ENCODE measurements at places on chromosomes 1 and 21.

DNA sequence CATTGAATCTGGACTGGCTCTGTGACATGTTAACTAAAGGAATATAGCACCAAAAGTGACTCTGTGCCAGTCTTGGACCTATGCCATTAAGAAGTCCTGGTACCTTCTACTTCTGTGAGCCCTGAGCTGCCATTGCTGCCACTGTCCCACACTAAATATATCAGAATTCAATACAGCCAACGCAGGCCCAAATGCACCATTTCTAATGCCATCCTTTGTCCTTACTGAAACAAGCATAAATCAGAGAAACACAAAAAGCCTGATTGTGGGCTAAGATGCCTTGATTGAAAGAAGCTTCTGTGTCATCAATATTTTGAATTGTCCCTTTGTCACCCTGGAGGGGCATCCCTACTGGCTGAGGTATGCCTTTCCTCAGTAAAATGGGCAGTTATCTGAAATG, 66.9 kb upstream of the NEK2 start:
- DNase-seq = no peak

DNA sequence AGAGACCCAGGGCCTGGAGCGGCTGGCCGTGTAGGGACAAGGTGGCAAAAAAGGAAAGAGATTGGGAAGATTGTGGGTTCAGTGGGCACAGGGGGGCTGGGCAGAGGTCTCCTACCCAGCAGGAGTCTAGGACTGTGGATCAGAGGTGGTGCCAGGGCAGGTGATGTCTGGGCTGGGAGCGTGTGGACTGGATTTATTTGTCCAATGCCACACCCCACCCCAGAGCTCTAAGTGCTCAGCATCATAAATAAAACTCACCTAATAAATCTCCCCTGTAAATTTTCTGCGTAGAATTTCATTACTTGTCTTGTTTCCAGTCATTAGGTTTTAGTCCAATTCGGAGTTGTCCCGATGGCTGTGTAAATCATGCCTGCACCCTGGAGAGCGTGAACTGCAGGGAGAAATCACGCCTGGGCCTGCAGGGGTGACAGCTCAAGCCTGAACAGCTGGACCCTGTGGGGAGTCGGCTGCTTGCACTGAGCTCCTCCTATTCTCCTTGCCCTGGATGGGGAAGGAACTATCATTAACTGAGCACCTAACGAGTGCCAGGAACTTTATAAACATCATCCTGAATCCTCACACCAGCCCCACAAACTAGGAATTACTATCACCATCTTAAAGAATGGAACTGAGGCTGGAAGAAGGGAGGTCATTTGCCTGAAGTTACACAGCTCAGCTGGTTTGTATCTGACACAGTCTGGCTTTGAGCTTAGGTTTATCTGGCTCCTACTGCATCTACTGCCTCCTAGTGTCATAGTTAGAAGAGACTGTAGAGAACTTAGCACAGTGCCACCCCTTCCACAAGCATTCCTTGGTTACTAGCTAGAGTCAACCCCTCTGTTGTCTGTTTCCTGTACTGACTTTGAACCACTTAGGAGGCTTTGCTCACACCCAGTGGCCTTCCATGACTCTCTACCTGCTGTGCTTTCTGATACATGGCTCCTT, 25.0 kb upstream of the POU3F1 start:
- no peak for DNase-seq

GRCh38 chr1:41906943-41907342, 11.8 kb downstream of the HIVEP3 start:
- DNase-seq = no peak

GRCh38 chr1:175208773-175209492, 16.4 kb upstream of the KIAA0040 start:
- no peak for DNase-seq

DNA sequence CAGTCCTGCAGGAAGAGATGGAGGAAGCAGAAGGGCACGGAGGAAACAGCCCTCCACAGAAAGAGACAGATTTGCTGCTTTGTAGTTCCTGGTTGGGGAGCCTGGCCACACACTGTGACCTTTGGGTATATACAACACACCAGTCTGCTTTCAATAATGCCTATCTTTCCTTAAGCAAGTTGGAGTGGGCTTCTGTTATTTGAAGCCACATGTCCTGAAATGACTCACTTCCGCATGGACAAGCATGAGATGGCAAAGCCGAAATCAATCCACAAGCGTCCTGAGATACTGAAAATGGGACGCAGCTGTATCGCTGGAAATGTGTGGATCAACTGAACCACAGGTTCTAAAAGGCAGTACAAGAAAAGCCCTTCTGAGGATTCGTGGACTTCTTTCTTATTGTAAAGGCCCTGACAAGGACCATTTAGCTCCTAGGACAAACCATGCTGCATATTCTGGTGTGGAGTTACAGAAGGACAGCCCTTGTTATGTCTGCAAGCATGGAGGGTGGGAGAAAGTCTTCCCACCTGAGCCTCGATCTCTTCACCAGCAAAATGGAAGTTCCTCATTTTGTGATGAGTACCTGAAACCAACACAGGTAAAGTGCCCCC, 22.7 kb upstream of the FHAD1 start:
- DNase-seq = no peak

DNA sequence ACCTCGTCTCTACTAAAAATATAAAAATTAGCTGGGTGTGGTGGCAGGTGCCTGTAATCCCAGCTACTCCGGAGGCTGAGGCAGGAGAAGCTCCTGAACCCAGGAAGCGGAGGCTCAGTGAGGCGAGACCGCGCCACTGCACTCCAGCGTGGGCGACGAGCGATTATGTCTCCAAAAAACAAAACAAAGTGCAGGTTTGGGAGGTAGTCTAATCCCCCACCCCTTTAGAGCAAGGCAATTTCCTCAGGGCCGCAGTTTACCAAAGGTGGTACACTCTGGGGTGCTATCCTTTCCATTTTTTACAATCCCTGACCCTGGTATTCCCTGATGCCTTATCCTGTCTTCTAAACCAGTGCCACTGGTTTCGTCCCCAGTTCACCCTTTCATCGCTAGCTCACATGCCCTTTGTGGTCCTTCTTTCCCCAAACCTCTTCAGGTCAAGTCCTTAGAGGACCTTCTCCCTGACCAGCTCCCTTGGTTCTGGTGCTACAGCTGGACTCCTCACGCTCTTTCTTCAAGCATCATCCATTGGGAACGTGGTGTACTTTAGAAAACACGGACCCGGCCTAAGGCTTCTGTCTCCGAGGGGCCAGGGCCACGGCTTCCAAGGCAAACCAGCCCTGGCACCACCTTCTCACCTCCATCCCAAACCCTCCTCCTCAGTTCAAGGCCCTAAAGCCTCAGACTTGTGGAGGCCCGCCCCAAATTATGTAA, 873 bp downstream of the IFT25 start:
- DNase-seq = no peak

GRCh38 chr1:54952950-54953718, 27.3 kb upstream of the TMEM61 start:
- DNase-seq = no peak

DNA sequence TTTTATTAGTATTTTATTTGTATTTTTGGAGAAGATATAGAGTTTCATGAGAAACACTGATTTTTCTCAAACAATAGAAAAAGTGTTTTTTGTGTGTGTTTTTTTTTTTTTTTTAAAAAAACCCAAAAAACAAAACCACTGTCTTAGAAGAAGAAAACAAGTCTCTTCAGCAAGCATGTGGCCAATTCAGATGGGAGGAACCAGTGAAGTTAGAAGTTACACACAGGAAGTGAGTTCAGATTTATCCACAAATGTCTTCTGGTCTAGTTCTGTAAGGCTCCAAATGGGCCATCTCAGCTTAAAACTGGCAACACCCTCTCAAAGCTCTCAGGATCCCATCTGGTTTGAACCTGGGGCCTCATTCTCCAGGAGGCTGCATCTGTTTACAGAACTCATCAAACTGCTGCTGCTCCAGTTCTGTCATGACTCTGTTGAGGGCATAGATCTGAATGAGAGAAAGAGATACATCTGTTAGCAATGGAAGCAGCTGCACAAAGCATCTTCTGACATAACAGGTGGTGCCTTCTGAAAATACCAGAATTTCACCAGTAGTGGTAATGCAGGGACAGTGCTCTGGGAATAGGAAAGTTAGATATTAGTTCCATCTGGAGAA, 9.8 kb upstream of the ERMAP start:
- DNase-seq = no peak

- DNase-seq = no peak
Measured at GRCh38 chr1:91166106-91166712, 144.4 kb upstream of the ZNF644 start.

GRCh38 chr21:26432410-26432809, 140.7 kb downstream of the CYYR1 start:
- no peak for DNase-seq

DNA sequence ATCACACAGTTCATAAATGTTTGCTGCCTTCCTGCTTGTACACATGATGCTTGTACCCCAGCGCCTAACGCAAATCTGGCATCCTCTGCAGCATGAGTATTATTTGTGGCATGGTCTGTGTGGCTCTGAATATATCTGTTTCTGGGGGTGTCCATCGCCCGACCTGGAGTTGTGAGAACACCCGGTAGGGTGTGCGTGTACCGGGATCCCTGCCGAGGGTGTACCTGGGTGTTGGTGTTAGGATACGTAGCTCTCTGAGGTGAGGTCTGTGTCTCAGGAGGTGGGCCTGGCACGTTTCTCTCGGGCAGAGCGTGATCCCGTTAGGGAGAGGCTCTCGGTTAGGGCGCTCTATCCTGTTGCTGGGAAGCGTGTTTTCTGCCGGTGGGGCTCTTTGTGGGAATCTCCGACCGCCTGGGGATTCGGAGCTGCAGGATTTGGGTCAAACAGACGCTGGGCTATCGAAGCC, 10.4 kb upstream of the CDC20 start:
- DNase-seq = no peak

DNA sequence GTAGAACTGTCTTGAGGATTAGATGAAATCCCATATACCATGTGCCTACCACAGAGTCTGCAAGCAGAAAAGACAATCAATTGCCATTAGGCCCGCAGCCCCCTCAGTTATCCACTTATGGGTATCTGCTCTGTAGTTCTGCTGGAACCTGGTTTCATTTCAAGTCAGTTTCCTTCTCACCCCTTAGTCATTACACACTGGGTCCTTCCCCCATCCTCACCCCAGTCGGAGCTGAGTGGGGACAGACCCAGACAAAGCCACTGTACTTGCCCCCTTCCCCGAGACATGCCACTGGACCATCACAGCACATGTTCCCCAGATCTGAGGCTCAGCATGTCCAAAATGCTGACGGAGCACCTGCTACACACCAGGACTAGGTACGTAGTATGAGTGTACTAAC, 21.2 kb downstream of the PGLYRP3 start:
- DNase-seq = no peak

- DNase-seq = no peak
Measured at GRCh38 chr1:217364220-217364619, 266.7 kb downstream of the GPATCH2 start.

DNA sequence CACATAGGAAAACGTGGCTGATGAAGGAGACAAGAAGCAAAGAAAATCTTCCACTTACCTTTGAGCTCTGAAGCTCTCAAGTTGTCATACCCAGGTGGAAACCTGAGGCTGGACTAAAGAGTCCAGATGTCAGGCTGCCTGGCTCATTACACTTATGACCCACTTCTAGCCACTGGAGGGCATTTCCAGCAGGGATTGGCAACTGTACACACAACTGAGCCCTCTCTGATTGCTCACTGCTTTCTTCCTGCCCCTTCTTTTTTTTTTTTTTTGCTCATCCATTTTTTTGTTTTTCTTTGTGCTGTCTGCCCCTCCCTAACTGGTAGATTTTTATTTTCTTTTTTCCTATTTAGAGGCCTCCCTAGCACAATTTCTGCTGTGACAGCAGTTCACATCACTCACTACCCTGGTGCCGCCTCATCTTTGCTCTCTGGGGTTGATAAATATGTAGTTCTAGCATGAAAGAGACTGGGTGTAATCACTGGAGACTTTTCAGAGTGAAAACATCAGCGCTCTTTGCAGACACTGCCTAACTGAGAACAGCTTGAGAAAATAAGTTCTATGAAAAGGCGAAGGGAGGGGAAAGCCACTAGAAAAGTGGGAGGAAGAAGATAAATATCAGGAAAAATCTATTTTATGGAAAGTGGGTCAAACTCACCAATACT, 334.5 kb downstream of the NUF2 start:
- DNase-seq = no peak

DNA sequence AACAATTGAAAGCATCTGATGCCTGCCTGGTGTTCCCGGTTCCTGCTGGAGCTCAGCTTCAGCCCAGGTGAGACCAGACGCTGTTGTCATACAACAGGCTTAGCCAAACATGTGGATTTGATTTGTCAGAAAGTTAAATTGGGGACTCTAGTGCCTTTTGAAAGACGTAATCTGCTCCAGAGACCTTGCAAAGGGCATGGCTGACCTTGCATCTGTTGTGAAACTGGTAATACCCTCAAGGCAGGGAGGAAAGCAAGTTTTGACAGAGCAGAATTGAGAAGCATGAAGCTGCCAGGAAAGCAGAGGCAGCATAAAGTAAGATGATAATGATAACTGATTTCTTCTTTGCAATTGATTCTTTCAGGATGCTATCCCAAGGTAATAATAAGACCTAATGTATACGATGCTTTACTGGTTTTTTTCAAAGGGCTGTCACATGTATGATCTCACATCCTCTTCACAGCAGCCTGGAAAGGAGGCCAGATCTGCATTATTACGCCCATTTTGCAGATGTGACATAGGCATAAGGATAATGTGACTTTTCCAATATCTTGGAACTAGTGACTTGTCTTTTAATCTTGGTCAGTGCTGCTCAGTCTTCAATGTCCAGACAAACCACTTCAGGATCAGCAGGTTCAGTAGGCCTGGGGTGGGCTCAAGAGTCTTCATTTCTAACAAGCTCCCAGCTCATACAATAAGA, 24.7 kb upstream of the CNN3 start:
- DNase-seq = no peak

DNA sequence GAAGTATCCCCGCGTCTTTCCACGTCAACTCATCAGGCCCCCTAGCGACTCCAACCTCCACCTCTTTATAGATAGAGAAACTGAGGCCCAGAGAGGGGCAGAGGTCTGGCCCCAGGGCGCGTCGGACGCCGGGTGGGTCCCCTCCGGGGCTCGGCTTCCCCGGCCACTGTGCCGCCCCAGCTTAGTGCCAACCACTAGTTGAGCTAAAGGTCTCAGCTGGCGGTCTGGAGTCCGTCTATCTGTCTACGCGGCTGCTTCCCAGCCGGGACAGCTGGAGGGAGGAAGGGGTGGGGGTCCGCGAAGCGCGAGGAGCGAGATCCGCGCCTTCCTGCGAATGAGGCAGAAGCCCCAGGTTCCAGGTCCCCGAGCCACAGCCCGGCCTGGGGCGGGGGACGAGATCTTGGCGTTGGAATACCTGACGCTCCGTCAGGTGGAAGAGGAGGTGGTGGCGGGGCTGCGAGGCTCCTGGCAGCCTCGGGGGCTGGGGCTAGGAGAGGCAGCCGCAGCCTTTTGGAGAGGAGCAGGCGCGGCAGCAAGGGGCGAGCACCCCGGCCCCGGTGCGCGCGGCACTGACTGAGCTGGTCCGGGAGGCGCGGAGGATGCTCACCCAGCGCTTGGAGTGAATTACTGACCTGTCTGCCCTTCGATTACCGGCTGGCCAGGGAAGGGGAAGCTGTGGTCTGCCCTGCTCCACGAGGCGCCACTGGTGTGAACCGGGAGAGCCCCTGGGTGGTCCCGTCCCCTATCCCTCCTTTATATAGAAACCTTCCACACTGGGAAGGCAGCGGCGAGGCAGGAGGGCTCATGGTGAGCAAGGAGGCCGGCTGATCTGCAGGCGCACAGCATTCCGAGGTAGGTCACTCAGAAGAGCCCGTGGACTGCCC, 937 bp downstream of the PODN start:
- no peak for DNase-seq
